ENCODE measurements at places on chromosomes 7 and 10.
A peak's percentile ranks its signal among the peaks of the same experiment; 100 is the strongest.

GRCh38 chr7:149822353-149822943, 15.7 kb upstream of the ZNF862 start:
- DNase-seq = no peak

- no peak for DNase-seq
Observed at GRCh38 chr7:50217401-50217800, 87.1 kb upstream of the IKZF1 start.

DNA sequence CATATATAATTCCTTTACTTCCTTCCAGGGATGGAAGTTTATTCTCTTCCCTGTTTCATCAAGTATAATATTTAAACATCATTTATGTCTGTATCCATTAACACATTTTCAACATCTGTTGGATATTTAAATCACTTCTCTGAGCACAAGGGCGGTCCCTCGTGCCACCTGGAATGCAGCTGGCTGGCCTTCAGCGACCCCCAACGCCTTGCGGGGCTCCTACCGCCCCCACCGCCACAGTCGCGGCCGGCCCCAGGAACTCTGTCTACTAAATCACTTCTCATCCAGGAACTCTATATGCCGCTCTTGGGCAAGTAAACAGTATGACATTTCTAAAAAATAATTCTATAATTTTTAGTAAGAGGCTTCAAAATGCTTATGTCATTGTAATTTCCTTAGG, 221.1 kb upstream of the PTN start:
- no peak for DNase-seq

GRCh38 chr7:44881610-44882009, 3.7 kb downstream of the PURB start:
- DNase-seq = peak; percentile 39

DNA sequence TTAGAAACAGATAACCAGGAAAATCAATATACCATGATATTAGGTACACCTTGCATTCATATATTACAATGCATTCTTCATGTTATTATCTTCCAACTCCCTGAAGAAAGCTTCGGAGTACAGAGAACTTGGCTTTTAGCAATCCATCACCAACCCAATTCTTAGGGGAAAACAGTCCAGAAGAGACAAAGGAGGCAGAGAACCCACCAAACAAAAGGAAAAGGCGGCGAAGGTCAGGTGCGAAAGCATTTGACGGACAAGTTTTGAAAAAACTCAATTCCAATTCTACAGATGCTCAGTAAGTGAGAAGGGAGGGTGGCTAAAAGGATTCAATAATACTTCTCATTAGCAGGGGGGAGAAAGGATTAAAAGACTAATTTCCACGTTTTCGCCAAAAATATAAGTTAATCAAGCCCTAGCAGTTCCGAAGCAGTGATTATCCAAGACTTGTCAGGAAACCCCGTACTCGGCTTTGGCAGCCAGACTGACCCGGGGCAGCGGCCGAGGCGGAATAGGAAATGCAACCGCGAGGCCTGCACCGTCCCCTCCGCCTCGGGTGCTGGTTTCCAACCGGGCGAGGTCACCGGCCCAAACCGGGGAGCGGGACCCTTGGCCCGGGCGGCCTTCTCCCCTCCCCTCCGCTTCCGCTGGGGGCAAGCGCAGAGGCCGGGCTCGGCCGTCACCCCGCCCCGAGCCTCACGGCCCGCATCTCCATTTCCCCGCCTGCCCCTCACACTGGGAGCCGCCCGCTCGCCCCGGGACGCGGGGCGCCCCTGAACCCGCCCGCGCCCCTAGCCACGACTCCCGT, 747 bp downstream of the GDI2 start:
- peak; percentile 59 for DNase-seq

DNA sequence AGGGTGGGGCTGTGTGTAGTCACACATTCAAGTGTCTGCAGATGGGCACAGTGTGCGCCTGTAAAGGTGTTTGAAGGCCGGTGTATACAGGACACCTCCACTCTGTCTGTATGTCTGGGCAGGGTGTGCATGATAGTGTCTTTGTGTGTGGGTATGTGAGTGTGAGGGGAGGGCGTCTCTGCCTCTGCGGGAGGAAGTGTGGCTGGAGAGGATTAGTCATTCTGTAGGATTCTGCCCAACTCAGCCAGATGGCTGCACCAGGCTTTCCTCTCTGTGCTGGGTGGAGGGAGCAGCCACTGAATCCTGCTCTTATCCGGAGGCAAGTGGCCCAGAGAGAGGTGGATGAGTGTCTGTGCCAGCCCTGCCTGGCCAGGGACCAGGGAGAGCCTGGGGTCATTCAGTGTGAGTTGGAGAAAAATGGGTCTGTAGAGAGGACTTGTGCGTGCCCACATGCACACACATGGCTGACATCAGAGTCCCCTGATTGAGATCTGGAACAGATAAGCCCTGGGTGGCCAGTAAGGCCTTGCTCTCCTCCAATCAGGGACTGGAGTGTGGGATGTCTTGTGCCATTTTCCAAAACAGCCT, 1.7 kb downstream of the SFXN3 start:
- no peak for DNase-seq

GRCh38 chr10:70913191-70913892, 25.0 kb upstream of the PCBD1 start:
- no peak for DNase-seq

DNA sequence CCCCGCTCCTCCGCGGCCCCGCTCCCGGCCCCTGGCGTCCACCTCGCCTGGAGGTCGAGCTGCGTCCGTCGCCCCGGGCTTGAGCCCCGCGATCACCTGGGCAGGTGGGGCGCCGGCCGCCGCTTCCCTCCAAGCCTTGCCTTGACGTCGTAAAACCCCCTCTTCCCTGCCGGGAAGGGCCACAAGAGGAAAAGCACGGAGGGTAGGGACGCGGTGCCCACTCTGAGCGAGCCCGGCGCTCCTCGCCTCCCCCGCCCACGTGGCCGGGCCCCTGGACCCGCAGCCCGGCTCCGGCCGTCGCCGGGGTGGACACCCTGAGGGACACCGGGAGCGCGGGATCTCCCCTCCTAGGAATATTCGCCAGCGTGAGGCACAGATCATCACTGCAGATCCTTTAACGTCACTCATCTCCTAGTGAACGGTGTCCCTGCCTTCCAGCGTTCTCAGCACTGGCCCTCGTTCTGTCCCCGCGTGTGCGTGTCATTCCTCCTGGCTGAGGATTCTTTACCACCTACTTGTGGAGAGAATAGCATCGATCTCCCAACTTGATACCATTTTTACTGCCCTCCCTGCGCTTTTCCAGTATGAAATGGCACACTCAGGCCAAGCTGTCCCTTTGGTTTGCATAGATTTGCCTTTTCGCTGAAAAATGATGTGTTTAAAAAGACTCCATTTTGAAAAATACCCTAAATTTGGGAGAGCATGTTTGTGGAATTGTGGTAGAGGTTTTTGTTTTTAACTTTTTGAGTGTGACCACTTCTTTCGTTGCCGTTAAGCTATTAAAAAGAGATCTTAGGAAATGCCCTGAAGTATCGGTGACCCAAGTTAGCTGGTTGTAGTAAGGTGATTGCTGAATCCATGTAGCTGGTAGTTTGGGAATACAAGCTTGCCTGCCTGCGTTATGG, 649 bp downstream of the ACTR3B start:
- peak; percentile 61 for DNase-seq

DNA sequence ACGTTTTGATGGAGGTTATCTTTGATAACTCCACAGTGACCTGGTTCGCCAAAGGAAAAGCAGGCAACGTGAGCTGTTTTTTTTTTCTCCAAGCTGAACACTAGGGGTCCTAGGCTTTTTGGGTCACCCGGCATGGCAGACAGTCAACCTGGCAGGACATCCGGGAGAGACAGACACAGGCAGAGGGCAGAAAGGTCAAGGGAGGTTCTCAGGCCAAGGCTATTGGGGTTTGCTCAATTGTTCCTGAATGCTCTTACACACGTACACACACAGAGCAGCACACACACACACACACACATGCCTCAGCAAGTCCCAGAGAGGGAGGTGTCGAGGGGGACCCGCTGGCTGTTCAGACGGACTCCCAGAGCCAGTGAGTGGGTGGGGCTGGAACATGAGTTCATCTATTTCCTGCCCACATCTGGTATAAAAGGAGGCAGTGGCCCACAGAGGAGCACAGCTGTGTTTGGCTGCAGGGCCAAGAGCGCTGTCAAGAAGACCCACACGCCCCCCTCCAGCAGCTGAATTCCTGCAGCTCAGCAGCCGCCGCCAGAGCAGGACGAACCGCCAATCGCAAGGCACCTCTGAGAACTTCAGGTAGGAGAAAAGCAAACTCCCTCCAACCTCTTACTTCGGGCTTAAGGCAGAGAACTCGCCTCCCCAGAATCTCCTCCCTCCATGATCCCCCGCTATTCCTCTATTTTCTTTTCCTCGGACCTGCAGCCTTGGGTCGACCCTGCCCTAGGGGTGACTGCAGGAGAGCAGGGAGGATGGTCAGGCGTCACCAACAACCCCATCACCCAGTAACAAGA, at the start of gene SERPINE1:
TSS of gene SERPINE1 (plus strand) at position 454 of the 809 bp plus-strand sequence. CDS start 1,290 bp downstream, outside the sequence.
- DNase-seq = peak; percentile 97

DNA sequence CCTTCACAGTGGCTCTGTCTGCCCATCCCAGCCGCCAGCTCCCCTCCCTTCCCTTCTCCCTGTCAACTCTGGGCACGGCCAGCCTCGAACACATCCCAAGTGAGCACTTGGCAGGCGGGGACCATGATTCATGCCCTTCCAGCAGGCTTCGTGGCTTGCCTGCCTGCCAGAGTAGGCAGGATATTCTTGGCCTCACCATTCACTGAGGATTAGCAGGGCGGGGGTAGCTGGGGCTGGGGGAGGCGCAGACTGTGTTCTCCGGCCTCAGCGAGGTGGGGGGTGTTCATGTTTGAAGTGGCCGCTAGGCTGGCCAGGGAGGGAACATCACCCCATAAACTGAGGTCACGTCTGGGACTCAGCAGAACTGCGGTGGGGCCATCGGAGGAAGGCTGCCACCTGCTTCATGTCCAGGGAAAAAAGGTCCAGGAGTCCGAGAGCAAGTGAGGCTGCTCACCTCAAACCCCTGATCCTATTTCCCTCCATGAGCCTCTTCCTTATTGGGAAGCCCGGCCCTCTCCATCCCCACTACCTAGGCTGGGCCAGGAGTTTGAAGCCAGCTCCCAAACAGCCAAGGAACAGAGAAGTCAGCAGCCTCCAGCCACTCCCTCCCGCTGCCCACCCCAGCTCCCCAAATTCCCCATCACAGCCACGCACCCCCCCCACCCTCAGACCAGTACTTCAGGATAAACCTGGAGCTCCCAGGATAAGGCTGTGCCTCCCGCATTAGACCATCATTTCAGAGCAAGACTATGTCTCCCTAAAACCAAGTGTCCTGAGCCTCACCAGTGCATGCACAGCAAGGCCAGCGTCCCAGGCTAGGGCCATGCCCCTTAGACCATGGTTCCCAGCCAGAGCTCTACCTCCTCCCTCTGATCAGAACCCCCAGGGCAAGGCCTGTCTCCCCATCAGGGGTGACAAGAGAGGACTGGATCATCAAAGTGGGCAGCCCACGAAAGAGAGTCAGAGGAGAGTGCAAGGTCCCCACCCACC, 42.8 kb upstream of the RABGEF1 start:
- no peak for DNase-seq

DNA sequence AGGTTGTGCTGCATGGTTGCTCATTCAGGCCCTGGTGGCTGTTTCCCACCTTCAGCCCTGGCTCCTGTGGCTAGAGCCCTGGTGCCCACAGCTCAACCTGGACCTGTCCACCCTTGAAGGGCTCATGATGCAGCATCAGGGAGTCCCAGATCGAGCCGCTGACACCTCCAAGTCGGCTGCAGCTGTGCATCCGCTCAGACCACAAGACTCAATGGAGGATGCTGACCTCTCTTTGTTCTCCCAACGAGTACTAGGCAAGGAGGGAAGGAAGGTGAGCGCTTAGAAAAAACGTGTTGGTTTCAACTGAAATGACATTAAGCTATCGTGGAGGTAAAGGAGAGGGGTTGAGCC, 9.5 kb upstream of the C10orf95 start:
- no peak for DNase-seq
